Kidney (tissue), 22 donors: ENCODE measurements at places on chromosomes 6 and 20.

GRCh38 chr6:3884007-3884745 lies 35.0 kb downstream of the FAM50B start:
- peak; percentile 38 for DNase-seq

DNA sequence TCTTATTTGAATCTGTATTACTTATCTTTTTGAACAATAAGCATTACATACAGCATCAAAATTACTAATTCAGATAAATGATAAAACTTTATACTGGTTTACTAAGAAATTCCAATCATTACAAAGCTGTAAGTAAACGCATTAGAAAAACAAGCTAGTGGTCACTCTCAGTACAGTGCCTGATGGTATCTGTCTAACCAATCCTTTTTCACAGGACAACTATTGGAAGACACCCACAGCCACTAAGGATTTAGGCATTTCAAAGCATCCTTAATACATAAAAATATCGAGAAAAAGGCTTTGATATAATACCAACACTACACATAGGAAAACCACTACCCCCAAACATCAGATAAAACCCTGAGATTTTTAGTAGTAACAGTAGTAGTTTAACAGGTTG lies 2.6 kb downstream of the CD164 start:
- DNase-seq = no peak

- no peak for DNase-seq
Measured at GRCh38 chr6:156988276-156989158, 211.3 kb downstream of the ARID1B start.

DNA sequence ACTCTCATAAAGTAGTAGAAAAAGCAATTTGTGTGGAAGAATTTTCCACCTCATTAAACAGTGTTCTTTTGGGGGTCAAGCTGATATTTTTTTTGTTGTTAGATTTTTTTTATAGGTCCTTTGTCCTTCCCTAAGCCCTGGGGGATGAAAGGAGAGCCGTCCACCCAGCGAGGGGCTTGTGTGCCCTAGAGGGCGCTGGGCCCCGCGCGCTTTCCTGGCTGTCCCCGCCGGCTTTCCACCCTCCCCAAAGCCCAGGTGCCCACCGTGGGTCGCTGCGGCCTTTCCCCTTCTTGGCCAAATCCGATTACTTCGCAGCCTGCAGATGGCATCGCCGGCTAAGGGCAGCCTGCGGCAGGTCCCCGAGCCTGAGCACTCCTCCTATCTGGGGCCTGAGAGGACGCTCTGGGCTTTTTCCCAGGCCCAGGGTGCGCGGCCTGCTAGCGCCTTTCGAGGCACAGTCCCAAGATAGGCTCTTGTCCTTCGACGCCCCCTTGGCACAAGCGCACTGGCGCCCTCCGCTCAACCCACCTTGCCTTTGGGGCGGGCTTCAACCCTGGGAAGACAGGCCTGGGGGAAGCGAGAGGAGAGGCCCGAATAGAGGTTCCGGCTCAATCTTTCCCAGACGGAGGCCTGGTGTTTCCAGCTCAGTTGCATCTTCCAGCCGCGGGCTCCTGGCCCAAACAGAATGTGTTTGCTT lies 33.6 kb downstream of the TFAP2A start:
- no peak for DNase-seq

DNA sequence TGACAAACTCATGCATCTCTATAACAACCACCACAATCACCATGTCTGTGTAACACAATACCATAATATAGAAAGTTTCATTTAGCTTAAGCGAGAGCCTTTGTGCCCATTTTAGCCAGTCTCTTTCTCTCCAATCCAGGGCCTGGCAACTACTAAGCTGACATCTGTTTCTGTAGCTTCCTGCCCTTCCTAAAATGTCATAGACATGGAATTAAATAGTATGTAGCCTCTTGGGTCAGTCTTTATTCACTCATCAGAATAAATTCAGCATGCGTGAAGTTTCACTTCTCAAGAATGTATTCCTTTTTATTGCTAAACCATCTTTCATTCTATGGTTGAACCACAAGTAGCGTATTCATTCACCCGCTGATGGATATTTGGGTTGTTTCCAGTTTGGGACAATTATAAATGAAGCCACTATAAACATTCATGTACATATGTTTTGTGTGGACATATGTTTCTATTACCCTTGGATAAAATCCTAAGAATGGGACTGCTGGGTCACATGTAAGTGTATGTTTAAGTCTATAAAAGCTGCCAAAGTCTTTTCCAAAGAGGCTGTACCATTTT lies 1.7 kb upstream of the TREM2 start:
- DNase-seq = no peak

DNA sequence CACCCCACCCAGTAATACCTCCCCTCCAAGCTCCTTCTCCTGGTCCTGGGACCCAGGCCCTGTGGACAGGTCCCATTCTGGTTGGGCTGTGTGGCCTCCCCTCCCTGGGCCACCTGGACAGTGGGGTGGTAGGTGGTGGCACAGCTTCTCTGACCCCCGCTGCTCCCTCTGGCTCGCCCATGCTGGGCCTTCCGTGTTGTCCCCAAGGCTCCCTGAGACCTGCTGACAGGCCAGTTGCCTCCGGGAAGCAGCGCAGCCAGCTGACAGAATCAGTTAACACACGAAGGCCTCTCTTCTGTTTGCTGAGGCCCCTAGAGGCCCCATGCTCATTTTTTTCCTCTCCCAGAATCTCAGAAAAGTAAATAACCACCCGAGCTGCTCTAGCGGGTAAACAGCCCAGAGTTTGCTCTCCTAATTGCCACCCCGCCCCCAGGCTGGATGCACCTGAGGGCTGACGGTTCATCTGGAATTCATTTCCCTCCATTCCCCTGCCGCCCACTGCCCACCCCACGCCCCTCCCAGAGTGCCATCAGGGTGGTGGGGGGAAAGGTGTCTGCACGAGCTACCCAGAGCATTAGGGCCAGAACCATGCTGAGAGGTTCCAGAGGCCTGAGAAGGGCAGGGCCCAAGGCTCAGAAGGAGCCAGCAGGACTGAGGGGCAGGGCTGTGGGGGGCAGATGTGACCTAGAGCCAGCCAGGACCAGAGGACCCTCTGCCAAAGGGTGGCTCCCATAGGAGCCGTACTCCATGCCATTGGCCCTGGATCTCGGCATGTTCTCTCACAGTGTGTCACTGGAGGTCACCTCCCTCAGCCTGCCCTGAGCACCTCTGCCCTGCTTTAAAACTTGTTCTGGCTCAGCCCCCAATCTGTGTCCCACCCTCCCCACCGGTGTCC lies 157.5 kb downstream of the GRM4 start:
- DNase-seq = peak; percentile 40
